ENCODE measurements at places on chromosomes 6 and 20. TPM values are rescaled to one million over a fixed set of nuclear protein-coding genes. Genes with fewer than 3 reads are reported as not detected.

GRCh38 chr20:13913131-13913530 lies 77.3 kb downstream of the SEL1L2 start:
- DNase-seq, result no peak

- DNase-seq, result no peak
Observed at GRCh38 chr6:159217595-159218275, 48.5 kb downstream of the FNDC1 start.

DNA sequence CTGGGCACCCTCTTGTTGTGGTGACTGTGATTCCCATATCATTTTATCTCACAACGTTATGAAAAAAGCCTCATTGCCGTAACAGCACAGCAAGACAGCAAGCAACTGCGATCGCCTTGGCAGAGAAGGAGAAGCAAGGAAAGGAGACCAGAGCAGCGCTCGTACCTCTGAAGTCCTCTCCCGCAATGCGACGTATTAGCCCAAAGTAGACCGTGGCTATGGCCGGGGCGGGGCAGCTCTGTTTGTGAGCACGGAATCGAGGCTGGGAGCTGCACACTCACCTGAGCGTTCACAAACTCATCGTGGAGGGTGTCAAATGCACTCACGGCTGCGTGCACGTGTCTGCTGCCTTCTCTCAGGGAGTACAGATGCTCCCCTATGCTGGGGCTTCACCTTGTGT lies 76.1 kb downstream of the YTHDF1 start:
- DNase-seq, result no peak

- no peak for DNase-seq
Observed at GRCh38 chr6:157087974-157088373, 235.3 kb downstream of the TMEM242 start.

DNA sequence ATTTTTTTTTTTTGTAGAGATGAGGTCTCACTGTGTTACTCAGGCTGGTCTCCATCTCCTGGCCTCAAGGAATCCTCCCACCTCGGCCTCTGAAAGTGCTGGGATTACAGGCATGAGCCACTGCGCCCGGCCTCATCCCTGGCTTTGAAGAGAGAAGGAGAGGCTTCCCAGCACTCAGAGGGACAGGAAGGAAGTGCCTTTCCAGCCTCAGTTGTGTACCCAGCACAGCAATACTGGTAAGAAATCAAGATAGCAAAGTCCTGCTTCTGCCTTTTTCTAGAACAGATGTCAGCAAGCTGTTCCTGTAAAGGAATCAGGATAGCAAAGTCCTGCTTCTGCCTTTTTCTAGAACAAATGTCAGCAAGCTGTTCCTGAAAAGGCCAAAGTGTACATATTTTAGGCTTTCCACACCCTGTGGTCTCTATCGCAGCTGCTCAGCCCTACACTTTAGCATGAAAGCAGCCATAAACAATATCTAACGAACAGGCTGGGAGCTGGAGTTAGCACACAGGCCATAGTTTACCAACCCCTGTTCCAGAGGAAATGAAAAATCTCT lies 6.3 kb upstream of the PLTP start:
- no peak for DNase-seq

- DNase-seq, result peak; percentile 74
Observed at GRCh38 chr20:40331807-40332560, 357.1 kb downstream of the MAFB start.

- DNase-seq, result no peak
Observed at GRCh38 chr6:154247119-154247861, 109.3 kb downstream of the IPCEF1 start.

SNAP91 gene
- total RNA-seq, result 5.2 TPM

GGTLC1 gene
- not detected for total RNA-seq
